ENCODE measurements at places on chromosomes 7 and 10.
A peak's percentile ranks its signal among the peaks of the same experiment; 100 is the strongest.

- DNase-seq: no peak
These were observed 210.1 kb downstream of the JCAD start for GRCh38 chr10:29849126-29849833.

- no peak for DNase-seq
These were observed 33.3 kb downstream of the ENO4 start for GRCh38 chr10:116882639-116883038.

DNA sequence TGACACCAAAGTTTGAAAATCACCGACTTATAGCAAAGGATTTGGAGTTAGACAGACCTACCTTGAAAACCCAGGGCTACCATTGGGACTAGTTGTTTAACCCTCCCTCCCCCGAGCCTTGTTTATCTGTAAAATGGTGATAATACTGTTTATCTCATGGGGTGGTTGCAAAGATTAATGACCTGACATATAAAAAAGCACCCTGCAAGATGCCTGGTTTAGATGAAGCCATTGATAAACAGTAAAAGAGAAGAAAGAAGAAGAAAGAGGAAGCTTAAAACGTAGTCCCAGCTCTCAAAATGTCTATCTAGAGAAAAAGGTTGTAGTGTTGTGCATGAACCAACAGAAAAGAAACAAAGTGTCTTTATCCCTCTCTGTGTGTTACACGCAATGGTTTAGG lies 145.7 kb downstream of the FGFR2 start:
- DNase-seq: no peak

- no peak for DNase-seq
These were observed 127.2 kb upstream of the SP8 start for GRCh38 chr7:20913853-20914252.

DNA sequence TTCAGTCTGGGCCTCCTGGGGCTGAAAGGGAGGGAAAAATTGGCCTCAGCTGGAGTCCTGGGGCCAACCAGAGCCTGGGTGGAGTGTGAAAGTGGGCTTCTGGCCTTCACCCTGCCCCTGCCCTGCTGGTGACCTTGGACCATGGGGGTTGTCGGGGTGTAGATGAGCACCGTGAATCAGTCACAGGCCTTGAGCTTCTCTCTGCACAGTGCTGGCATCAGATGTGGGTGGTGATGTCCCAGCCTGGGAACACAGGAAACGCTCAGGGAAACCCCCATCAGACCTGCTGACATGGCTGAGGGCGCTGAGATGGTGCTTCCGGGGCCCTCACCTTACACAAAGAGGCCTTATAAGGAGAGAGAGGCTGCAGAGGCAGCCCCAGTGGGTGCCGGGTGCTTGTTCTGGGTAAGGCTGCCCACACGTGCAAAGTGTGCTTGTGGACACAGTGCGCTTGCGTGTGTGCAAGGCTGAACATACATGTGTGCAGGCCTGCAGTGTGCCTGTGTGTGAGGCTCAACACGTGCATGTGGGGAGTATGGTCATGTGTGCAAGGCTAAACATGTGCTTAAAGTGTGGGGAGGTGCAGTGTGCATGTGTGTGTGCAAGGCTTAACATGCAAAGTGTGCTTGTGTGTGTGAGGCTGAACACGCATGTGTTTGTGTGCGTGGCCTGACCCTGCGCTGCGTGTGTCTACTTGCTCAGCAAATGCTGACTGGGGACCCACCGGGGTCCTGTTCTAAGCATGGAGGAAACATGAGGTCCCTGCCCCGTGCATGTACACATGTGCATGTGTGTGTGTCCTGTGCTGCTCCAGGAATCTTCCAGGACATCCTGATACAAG lies 6.5 kb downstream of the ARPC1B start:
- peak; percentile 62 for DNase-seq

DNA sequence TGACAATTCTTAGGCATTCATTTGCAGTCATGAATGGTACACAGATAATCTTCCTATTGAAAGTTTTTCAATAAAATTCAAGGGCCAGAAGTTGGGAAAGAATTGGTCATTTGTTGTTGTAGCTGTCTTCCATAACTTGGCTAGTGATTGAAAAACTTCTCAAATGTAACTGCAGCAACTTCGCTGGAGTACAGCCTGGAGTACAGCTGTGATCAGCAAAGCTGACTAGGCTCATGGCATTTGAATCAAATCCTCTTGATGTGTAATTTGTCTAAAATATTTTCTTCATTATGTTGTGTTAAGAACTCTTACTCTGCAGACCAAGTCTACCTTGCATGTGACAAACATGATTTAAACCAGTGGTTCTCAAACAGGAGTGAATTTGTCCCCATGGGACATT lies 226.5 kb upstream of the STEAP1 start:
- DNase-seq: no peak

DNA sequence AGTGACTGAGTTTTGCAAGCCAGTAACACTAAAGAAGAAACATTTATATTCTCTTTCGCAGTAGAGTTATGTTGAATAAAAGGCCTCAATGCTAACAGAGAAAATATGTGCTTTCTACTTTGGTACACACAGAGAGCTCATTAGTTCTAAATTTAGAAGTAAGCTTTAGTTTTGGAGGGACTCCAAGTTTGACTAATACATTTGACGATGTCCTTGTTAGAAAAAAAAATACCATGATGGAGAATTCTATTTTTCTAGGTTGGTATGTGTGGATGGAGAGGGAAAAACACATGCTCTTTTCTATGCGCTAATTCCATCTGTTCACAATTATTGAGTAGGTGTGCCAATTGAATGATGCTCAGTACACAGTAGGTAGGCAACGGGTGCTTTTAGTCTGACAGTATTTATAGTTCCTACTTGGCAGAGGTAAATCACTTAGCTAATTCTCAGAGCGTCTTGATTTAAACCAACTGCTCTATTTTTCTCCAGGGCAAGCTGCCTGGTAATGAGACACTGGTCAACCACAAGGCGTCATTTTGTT lies 327.2 kb upstream of the AKR1E2 start:
- DNase-seq: no peak

DNA sequence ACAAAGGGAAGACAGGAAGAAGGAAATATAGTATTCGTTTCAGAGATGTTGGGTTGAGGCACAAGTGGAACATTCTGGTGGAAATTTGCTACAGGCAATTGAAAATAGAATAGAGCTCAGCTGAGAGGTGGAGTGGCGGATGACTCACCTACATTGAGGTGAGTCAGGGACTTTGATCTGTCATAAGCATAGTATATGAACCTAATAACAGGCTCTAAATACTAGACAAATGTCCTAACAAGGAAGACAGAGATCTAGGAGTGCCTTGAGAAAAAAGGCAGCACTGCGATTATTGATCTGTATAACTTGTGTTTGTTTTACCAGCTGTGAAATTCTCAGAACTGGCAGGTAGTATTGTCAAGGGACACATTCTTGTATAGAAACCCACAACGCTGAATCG lies 907 bp upstream of the IFRD1 start:
- no peak for DNase-seq

GRCh38 chr10:94545391-94546048 lies at the start of gene HELLS:
HELLS (plus strand) TSS chr10:94545788; CDS start chr10:94545922, 134 bp downstream.
- DNase-seq: peak; percentile 46

GRCh38 chr7:923108-924041 lies 31.1 kb downstream of the ADAP1 start:
- DNase-seq: peak; percentile 82

DNA sequence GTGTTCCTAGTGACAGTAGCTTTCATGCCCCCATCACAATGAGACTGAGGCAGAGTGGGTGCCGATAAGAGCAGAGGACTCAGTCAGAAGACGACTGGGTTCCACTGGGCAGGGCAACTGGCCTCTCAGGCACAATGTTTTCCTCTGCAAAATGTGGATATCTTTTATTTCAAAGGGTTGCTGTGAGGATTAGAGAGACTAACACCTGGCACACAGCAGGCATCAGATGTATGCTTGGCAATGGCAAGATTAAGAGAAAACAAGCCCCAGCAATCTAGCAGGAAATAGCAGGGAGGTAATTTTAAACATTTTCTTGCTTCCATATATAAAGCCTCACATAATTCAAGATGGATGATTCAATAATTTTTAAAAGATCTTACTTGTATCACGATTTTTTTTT lies 28.0 kb downstream of the SGMS1 start:
- DNase-seq: no peak

DNA sequence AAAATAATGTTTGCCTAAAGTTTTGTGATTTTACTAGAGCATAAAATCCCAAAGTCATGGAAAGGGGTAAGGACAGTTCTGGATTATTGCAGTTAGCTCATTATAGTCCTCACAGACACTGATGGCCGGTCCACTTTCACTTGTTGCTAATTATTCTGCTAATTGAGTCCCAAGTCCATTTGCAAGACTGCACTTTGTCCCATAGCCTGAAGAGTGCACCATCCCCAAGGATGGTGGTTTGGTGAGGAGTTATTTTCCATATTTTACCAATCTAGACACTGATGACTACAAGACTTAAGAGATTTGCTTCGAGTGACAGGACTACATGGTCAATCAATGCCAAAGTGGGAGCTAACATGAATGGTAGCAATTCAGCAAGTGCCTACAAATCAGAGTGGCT lies 181.8 kb upstream of the CACNA2D1 start:
- no peak for DNase-seq

DNA sequence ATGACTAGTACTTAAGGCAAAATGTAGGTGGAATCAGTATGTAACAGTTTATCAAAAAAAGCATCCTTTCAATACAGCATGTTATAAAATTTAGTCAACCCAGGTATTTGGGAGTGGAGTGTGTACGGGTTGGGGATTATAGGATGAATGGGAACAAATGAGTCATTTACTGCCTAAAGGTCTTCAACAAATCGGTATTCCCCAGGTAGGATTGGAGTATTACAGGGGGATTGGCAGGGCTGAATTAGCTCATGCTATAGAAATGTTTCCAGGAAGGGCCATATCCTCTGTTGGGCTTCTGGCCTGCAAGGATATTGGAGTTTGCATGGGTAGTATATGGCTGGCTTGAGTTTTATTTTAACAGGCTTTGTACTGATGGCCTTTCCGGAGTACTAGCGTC lies 723.7 kb downstream of the SORCS1 start:
- no peak for DNase-seq

DNA sequence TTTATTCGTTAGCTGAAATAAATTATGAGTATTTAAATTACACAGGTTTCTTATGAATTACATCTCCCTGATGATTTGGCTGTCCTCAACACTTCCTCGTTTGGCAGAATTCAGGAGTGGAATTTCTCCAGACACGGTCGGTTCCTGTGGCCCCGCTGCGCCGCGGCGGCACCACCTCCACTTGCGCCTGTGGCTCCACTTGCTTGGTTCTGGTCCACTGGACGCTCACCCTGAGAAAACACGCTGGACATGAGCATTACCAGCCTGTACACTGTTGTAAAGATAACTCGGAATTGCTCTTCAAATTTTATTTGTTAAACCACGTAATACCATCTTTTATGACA lies 85.3 kb downstream of the ZNF33B start:
- DNase-seq: no peak

GRCh38 chr10:15189133-15189885 lies 20.8 kb upstream of the NMT2 start:
- DNase-seq: no peak

DNA sequence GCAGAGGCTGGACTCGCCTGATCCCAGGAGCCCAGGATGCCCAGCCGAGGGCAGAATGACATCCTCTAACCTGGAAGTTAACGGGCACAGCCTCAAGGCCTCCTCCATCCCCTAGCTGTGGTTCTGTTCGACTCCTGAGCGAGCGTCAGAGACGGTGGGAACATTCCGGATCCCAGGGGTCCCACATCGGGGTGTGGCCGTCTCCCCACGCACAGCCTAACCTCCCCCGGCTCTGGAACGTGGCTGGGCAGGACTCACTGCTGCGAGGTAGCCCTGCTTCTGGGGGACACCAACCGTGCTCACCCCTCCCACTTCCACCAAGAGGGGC lies 8.4 kb downstream of the FOXL3 start:
- DNase-seq: no peak

DNA sequence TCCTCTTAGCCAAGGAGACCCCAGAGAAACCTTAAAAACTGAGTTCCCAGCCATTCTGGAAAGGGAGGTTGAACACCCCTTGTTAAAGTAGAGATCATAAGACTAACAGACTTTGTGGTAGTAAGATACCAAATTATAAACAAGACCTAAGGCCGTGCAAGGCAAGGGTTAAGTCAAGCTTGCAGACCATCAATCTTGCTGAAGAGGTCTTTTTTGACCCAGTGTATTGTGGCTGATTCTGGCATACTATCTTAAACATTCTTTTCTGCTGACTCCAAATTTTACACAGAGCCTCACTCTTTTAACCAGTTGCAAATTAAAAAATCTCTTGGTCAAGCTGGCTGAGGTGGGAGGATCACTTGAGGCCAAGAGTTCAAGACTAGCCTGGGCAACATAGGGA lies 1.2 kb upstream of the TBRG4 start:
- DNase-seq: no peak

DNA sequence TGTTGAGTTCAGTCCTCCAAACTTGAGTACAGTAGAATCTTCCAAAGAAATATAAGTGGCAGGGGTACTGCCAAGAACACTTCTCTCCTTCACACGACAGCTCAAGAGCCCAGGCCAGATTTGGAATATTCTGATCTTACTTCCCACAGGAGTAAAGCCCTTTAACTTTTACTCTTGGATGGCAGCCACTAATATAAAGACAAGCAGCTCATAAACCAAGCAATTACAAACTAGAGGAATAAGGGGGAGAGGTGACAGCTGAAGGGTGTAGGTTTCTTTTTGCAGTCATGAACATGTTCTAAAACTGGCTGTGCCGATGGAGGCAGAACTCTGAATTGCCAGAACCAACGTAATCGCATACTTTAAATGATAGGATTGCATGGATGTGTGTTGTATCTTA lies 74.8 kb downstream of the SVIL start:
- no peak for DNase-seq

GRCh38 chr7:10412422-10413019 lies 561.2 kb upstream of the PHF14 start:
- DNase-seq: no peak

- no peak for DNase-seq
These were observed 59.4 kb upstream of the COL13A1 start for GRCh38 chr10:69742356-69742695.

DNA sequence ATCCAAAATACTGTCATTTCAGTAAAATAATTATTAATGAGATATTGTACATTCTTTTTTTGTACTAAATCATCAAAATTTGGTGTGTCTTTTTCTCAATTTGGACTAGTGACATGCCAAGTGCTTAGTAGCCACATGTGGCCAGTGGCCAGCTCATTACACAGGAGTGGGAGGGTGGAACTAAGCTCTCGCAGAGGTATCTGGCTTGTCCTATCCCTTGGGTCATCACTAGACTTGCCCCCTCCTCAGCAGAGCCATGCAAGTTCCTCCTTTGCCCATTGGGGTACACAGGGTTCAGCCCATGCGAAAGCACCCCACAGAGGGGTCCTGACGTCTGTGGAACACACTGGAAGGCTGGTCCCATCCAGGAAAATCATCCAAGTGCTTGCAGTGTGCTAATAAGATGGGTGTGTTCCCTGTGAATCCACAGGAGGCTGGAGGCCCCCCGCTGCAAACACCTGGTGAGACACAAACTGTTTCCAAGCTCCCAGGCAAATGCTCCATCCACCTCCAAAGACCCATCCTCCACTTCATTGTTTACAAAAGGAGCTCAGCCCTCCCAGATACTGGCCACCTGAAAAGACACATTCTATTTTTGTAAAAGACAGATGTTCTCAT lies 1.3 kb downstream of the ARHGAP22 start:
- DNase-seq: no peak
